Kidney (tissue), 22 donors: ENCODE measurements at places on chromosomes 4 and X. TPM values are rescaled to one million over a fixed set of nuclear protein-coding genes. Genes with fewer than 3 reads are reported as not detected.
A peak's percentile ranks its signal among the peaks of the same experiment; 100 is the strongest.

Gene NSUN7
- 7.6 TPM for total RNA-seq

DNA sequence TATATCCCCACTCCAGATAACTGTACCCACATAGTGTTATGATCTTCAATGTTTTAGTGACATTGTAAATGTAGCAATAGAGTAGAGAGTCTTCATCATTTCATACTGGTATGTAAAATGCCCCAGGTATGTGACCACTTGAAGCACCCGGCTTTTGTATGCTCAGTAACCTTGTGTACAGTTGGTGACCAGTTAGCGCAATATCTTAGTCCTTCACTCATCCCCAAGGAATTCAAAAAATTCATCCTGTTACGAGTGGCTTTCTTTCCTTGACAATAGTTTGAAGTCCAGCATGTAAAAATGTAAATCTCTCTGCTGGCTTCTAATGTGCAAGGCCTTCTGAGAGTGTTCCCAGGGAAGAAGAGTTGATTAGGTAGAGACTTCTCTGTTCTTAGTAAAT lies 145.6 kb downstream of the ARX start:
- H3K27me3 ChIP-seq = no peaks in the 10 kb centered on the region
- H3K4me1 ChIP-seq = no peaks in the 10 kb centered on the region
- H3K36me3 ChIP-seq = no peaks in the 10 kb centered on the region

Gene ARMCX1
- total RNA-seq = 15.6 TPM

Gene C4orf50
- total RNA-seq = 0.16 TPM

- no peak overlapping the region for H3K27ac ChIP-seq
- H3K4me1 ChIP-seq = peaks cover 7% of the 10 kb centered on the region
- DNase-seq = no peak
- no peaks in the 10 kb centered on the region for H3K27me3 ChIP-seq
- H3K36me3 ChIP-seq = no peaks in the 10 kb centered on the region
Observed at GRCh38 chr4:94530073-94530472, 78.3 kb downstream of the PDLIM5 start.

DNA sequence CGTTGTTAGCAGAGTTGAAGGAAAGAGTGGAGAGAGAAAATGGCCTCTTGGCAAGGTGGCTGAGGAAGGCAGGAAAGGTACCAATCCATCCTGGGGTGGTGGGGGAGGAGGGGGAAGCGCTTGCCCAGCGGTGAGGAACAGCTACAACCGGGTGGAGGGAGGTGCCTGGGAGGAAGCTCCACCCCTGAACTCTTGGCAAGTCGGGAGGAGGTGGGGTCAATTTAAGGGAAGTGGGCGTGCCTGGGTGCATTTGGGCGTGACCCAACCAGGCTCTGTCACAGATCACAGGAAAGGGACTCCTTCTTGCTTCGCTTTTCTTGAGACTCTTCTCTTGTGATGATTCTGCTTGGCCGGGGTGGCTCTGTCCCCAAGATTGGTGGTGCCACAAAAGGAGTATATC lies 41.7 kb downstream of the BCORL1 start:
- H3K36me3 ChIP-seq = no peaks in the 10 kb centered on the region

Gene VEGFC
- total RNA-seq = 14.3 TPM

GRCh38 chr4:3498901-3499510 lies 33.2 kb downstream of the LRPAP1 start:
- no peaks in the 10 kb centered on the region for H3K27me3 ChIP-seq
- DNase-seq = no peak
- no peak overlapping the region for H3K4me3 ChIP-seq
- H3K4me1 ChIP-seq = no peaks in the 10 kb centered on the region
- H3K36me3 ChIP-seq = no peaks in the 10 kb centered on the region

DNA sequence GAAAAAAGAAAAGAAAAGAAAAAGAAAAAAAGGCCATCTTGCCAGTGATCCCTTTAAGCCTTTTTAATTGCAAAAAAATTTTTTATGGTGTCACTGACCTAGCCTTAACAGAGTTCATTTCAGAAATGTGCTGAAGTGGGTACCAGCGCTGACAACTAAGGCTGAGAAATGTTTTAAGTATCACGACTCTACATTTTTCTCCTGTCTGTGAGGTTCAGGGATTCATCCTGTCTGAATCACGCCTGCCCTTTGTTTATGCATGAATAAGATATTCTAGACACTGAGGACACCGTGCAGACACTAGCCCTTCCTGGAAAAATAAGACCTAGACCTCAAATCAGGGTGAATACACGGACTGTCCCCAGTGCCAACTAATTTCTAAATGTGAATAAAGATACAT lies 154.4 kb upstream of the NOCT start:
- no peaks in the 10 kb centered on the region for H3K27me3 ChIP-seq
- no peak for DNase-seq
- no peak overlapping the region for H3K27ac ChIP-seq
- no peak overlapping the region for H3K4me3 ChIP-seq
- no peaks in the 10 kb centered on the region for H3K4me1 ChIP-seq

- DNase-seq = no peak
- H3K36me3 ChIP-seq = no peaks in the 10 kb centered on the region
- no peak overlapping the region for H3K27ac ChIP-seq
- H3K4me3 ChIP-seq = no peak overlapping the region
- H3K27me3 ChIP-seq = no peaks in the 10 kb centered on the region
Observed at GRCh38 chr4:71020611-71021010, 27.2 kb downstream of the DCK start.

DNA sequence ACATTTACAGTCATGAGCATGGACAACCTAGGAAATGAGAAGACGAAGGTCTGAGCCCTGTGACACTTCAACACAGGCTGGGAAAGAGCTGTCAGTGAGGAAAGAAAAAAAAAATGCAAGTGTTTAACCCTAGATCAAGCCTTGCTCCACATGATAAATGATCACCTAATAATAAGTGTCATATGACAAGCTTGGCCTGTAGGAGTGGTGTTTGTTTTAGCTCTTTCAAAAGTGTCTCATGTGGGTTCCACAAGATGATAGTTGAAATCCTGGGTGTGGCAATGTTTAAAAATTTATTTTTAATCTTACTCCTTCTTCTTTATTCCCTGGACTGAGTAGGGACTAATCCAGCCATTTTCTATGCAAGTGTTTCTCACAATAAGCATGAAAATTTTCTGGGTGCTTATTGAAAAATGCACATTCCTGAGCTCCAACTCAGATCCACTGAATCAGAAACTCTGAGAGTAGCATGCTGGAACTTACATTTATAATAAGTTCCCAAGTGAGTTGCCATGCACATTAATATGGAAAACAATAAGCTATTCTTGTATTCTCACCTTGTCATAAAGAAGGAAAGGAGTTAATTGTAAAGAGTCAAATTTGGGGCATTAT lies 138.3 kb downstream of the AREG start:
- no peaks in the 10 kb centered on the region for H3K4me1 ChIP-seq
- H3K36me3 ChIP-seq = no peaks in the 10 kb centered on the region
- no peak overlapping the region for H3K4me3 ChIP-seq
- DNase-seq = no peak
- no peak overlapping the region for H3K27ac ChIP-seq

Gene FAM133A
- total RNA-seq = not detected

Gene MND1
- 0.98 TPM for total RNA-seq

DNA sequence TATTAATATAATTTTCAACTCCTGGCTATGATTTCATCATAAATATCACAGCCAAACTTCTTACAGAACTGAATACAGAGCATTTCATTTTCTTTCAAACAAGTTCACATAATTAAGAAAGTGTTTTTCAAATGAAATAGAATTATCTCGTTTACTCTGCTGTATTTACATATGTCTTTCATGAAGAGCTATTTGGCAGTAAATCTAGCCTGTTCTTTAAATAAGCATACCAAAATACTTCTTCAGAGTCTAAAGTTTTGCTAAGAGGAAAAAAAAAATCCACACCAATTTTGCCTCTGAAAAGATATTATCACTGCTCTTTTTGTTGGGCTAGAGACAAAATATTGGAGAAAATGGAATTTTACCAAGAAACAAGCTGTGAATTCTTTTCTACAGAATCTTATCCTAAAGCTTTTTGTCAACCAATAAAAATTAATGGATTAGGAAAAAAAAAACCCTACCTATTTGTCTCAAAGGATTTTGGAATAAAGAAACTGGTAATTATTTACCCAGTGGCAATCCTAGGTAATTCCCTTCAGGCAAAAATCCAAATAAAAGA lies 287.9 kb upstream of the NR3C2 start:
- no peak overlapping the region for H3K4me3 ChIP-seq
- H3K27ac ChIP-seq = no peak overlapping the region
- H3K4me1 ChIP-seq = no peaks in the 10 kb centered on the region
- no peak for DNase-seq

DNA sequence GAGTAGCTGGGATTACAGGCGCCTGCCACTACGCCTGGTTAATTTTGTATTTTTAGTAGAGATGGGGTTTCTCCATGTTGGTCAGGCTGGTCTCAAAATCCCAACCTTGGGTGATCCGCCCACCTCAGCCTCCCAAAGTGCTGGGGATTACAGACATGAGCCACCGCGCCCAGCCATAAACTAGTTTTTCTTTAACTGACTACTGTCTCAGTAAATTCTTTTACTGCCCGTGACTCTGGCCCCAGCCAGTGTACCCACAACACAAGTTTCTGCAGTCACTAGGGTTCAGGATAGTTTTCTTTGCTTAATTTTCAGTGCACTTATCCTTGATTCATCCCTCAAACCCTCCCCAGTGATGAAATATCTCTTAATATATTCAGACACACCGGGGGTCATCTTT lies 8.3 kb downstream of the SHROOM2 start:
- no peak overlapping the region for H3K4me3 ChIP-seq
- no peak for DNase-seq
- no peaks in the 10 kb centered on the region for H3K36me3 ChIP-seq
- H3K4me1 ChIP-seq = no peaks in the 10 kb centered on the region
- H3K27ac ChIP-seq = no peak overlapping the region
- H3K27me3 ChIP-seq = no peaks in the 10 kb centered on the region

Gene GRIA2
- total RNA-seq = 0.54 TPM

Gene AMBN
- not detected for total RNA-seq

GRCh38 chr4:11954093-11954492 lies 525.4 kb upstream of the HS3ST1 start:
- no peak for DNase-seq
- no peak overlapping the region for H3K27ac ChIP-seq
- no peaks in the 10 kb centered on the region for H3K27me3 ChIP-seq
- no peak overlapping the region for H3K4me3 ChIP-seq
- H3K36me3 ChIP-seq = no peaks in the 10 kb centered on the region

DNA sequence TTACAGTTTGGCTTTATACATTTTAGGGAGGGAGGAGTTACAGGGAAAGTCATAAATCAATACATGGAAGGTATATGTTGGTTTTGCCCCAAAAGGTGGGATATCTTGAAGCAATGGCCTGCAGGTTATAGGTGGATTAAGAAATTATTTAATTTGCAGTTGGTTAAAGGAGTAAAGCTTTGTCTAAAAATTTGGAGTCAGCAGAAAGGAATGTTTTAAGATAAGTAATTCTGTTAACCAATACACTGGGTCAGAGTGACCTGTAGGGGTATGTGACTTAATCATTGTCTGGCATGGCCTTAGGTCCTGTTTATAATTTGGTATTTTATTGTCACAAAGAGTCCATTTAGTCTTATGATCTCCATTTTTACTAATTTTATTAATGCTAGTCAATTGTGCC lies 115.0 kb downstream of the AGTR2 start:
- no peak overlapping the region for H3K4me3 ChIP-seq
- no peak for DNase-seq
- no peaks in the 10 kb centered on the region for H3K36me3 ChIP-seq
- no peak overlapping the region for H3K27ac ChIP-seq
- no peaks in the 10 kb centered on the region for H3K27me3 ChIP-seq

DNA sequence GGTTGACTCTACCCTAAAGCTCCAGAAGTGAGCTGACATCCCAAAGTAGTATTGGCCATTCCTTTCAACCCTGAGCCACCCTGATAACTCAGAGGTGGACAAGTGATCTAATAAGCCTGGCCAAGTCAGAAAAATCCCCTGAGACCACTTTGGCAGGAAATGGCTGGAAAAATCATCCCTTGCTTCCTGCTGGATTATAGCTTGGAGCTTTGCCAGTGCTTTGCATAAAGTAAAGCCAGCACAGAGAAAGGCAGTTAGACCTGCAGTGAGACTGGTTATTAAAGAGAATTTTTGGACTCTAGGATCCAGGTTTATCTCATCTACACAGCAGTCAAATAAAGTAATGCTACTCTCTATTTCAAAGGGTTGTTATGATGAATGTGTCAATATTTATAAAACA lies 6.4 kb downstream of the CXCL3 start:
- H3K27me3 ChIP-seq = no peaks in the 10 kb centered on the region

Gene PTCHD1
- total RNA-seq = 0.63 TPM

- H3K27me3 ChIP-seq = no peaks in the 10 kb centered on the region
- no peak overlapping the region for H3K4me3 ChIP-seq
- no peaks in the 10 kb centered on the region for H3K36me3 ChIP-seq
- DNase-seq = no peak
Observed at GRCh38 chr4:23333556-23333945, 556.3 kb downstream of the PPARGC1A start.

Gene NOX1
- not detected for total RNA-seq

Gene CCKAR
- not detected for total RNA-seq

Gene GRIA3
- 1.4 TPM for total RNA-seq

DNA sequence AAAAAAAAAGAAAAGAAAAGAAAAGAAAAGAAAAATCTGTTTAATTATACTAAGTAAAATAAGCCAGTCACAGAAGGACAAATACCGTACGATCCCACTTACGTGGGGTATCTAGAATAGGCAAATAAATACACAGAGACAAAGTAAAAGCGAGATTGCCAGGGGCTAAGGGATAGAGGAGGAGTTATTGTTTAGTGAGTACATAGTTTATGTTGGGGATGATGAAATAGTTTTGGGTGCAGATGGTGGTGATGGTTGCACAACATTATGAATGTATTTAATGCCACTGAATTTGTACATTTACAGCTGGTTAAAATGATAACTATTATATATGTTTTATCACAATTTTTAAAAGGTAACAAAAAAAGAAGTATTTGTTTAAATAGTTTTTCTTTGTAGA lies 7.1 kb downstream of the CA5B start:
- no peak overlapping the region for H3K4me3 ChIP-seq
- no peaks in the 10 kb centered on the region for H3K36me3 ChIP-seq
- peaks cover 2% of the 10 kb centered on the region for H3K27me3 ChIP-seq
- no peak for DNase-seq
- peaks cover 4% of the 10 kb centered on the region for H3K4me1 ChIP-seq

Gene GAGE13
- total RNA-seq = not detected

GRCh38 chrX:48071064-48071985 lies at the start of gene ZNF630:
ZNF630 (minus strand) TSS chrX:48071640; CDS start chrX:48066886, 4,754 bp downstream.
- H3K36me3 ChIP-seq = no peaks in the 10 kb centered on the region
- peak; percentile 86 for DNase-seq
- peak within 1 kb of the TSS; percentile 71 for H3K4me3 ChIP-seq

- H3K4me3 ChIP-seq = no peak overlapping the region
- H3K27ac ChIP-seq = no peak overlapping the region
- H3K4me1 ChIP-seq = no peaks in the 10 kb centered on the region
- no peaks in the 10 kb centered on the region for H3K27me3 ChIP-seq
- no peak for DNase-seq
Observed at GRCh38 chr4:185623444-185624258, 88.3 kb upstream of the PDLIM3 start.

DNA sequence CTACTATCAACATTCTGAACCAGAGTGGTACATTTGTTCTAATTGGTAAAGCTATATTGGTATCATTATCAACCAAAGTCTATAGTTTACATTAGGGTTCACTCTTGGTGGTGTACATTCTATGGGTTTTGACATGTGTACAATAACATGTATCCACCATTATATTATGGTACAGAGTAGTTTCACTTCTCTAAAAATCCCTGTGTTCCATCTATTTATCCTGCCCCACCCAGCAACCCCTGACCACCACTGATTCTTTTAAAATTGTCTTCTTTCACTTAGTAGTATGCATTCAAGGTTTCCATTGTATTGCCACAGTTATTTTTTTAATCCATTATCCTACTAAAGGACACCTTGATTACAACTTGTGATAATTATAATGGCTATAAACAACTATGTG lies 15.3 kb upstream of the TMPRSS11D start:
- H3K4me3 ChIP-seq = no peak overlapping the region
- H3K27me3 ChIP-seq = no peaks in the 10 kb centered on the region
- no peak for DNase-seq
- no peaks in the 10 kb centered on the region for H3K36me3 ChIP-seq
